Stimulated activated CD8-positive, alpha-beta memory T cell treated with anti-CD3 and anti-CD28 coated beads, Interleukin-15, amount 100 ng/mL, for 24 hours (primary cell): ENCODE measurements at places on chromosomes 5 and 9.

- DNase-seq, result no peak
Measured at GRCh38 chr9:27589462-27589861, 16.2 kb upstream of the C9orf72 start.

DNA sequence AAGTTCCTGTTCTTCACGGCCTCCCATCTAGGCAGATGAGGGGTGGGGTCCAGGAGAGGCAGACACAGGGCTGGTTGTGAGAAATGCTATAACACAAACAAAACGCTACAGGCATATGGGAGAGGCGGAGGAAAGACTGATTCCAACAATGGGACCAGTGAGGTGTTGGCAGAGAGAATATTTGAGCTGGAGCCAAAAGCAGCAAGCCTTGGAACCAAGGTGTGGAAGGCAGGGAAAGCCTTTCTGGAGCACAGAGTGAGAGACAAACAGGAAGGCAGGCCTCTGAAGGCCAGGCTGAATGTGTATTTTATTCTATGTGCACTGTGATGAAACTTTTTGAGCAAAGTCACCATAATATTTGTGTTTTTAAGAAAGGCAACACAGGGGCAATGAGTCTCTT lies 2.9 kb downstream of the ATPSCKMT start:
- DNase-seq, result no peak

- no peak for DNase-seq
Measured at GRCh38 chr5:148202531-148203203, at the start of gene SPINK6. SPINK6 (plus strand) TSS chr5:148203042; CDS start chr5:148203097, 55 bp downstream.

DNA sequence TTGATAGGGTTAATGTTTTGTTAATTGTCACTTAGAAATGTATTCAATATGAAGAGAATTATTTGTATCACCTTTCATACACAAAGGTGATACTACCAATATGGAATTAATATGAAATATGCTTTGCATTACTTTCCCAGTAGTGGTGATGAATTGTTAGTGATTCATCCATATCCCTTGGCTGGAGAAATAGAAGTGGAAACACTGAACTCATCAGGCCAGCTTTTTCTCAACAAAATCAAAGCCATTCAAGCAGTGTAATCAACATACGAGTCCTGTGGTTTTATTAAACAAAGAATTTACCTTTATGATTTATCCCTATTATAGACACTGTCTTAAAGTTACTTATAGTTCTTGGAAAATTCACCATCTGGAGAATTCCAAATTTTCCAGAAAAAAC lies 264.0 kb upstream of the MEF2C start:
- DNase-seq, result no peak

DNA sequence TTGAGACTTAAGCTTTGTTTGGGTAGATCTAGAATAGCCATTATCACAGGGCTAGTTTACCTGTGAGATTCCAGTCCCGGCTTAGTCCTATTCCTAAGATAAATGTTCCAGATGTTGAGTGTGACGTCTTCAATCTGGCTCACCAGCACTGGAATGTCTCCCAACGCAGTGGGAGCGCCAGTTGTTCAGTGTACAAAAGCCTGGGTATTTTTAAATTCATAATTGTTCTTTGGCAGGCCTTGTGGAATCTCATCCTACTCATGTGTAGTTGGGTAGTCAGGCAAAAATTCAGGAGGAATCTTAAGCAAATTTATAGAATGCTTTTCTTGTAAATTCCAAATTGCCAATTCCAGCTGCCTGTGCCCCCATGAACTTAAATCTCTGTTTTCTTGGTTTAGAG lies 272.6 kb upstream of the KCNN2 start:
- DNase-seq, result no peak

GRCh38 chr5:36177715-36178523 lies 26.0 kb downstream of the SKP2 start:
- no peak for DNase-seq

GRCh38 chr9:16727452-16728136 lies 142.9 kb downstream of the BNC2 start:
- no peak for DNase-seq

GRCh38 chr5:41754857-41755256 lies 115.4 kb downstream of the OXCT1 start:
- no peak for DNase-seq

GRCh38 chr9:7103367-7103766 lies 345.6 kb downstream of the KDM4C start:
- DNase-seq, result no peak

GRCh38 chr9:35510754-35511428 lies 21.0 kb downstream of the RUSC2 start:
- DNase-seq, result no peak
